AG09309 (cell line): ENCODE measurements at places on chromosomes 1 and 21.

- DNase-seq = no peak
Observed at GRCh38 chr1:157181258-157181657, 43.1 kb upstream of the ETV3 start.

GRCh38 chr1:209823143-209824041 is 4.4 kb upstream of the UTP25 start:
- no peak for DNase-seq

GRCh38 chr1:158259117-158259516 is 4.9 kb downstream of the CD1A start:
- no peak for DNase-seq

- no peak for DNase-seq
Observed at GRCh38 chr1:236809148-236809547, 14.1 kb downstream of the MTR start.

- DNase-seq = no peak
Observed at GRCh38 chr1:186213225-186213607, 161.8 kb downstream of the TPR start.

- DNase-seq = no peak
Observed at GRCh38 chr1:37631036-37631435, 3.7 kb downstream of the RSPO1 start.

DNA sequence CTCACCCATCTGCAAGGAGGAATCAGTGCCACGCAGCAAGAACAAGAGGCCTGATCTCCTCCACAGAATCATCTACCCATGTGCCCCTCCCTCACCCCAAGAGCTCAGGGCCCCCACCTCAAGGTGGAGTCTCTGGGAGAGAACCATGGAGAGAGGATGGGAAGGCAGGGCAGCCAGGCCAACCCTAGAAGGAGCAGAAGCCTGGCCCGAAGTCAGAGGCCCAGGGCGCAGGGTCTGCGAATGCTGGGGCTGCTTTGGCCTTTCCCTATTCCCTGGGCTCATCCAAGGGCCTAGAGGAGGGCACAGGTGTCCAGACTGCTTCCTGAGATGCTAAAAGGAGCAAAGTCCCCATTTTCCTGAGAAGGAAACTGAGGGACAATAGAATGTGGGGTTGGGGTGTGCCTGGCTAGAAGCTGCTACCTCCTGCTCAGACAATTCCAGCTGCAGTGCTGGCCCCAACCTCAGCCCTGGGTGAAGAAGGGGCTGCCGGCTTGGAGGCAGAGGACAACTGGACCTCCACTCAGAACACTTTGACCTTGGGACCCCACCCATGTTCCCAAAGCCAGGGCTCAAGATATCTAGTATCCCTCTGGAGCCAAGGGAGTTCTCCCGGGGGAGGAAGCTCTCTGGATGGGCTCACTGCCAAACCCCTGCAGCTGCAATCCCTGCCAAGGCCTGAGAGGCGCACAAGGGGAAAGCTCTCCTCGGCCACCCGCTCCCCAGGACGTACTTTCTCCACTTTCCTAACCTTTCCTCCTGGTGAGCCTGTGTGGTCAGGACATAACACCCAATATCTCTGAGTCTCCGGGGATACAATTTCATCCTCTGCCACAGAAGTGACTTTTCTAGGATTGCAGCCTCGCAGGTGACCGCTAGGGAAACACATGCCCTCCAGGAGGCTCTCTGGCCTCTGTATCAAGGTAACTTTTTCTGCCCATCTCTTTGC is 16.6 kb upstream of the LEMD1 start:
- no peak for DNase-seq

GRCh38 chr1:160850993-160851392 is 11.7 kb downstream of the CD244 start:
- no peak for DNase-seq

- DNase-seq = no peak
Observed at GRCh38 chr1:100100202-100100601, 32.5 kb downstream of the SASS6 start.

DNA sequence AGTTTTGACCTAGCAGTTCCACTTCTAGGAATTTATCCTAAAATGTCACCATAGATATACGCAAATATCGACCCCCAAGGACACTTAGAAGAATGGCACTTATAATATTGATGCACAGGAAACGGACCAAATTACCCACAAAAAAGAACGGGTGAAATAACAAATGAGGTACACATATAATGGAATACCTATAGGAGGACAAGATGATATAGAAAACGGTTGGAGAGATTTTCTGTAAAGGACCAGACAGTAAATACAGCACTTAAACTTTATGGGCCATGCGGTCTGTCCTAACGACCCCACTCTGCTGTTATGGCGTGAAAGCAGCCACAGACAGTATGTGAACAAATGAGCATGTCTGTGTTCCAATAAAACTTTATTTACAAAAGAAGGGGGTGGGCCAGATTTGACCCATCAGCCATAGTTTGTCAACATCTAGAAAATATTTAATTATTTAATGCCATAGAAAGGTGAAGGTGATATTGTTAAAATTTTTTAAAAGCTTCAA is 2.4 kb downstream of the TMPRSS3 start:
- no peak for DNase-seq
